Ascending aorta (tissue), 2 donors: ENCODE measurements at places on chromosomes 4 and X.

DNA sequence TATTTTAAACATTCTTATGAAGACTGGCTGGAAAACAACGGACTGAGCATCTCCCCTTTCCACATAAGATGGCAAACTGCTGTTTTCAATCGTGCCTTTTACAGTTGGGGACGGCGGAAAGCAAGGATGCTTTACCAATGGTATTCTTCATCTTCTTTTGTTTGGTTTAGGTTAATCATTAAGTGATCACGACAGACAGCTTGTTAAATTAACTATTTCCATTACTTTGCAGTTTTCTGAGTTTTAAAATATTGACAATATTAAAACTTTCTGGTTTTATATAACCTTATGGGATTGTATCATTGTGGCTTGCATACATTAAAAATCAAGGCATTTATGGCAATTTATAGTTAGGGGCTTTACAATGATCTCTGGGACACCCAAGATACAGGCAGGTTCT lies 3.8 kb downstream of the MBTPS2 start:
- no peak for DNase-seq

GRCh38 chrX:23954396-23954795 lies 46.6 kb downstream of the CXorf58 start:
- no peak for DNase-seq

GRCh38 chr4:105460306-105460705 lies 13.6 kb downstream of the PPA2 start:
- no peak for DNase-seq

DNA sequence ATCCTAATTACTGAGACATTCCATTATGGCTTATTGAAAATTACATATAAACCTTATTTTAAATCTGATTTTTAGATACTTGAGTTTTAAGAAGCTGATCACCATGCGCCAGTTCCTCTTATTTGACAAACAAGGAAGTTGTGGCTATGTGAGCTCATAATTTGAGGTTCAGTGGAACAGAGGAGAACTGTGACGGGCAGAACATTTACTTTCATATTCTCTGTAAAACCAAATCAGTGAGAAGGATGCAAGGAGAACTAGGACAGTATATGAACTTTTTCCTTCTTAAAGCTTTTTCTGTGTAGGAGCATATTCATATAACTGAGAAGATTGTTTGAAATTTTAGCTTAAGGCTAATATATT lies 25.3 kb downstream of the STIM2 start:
- no peak for DNase-seq

DNA sequence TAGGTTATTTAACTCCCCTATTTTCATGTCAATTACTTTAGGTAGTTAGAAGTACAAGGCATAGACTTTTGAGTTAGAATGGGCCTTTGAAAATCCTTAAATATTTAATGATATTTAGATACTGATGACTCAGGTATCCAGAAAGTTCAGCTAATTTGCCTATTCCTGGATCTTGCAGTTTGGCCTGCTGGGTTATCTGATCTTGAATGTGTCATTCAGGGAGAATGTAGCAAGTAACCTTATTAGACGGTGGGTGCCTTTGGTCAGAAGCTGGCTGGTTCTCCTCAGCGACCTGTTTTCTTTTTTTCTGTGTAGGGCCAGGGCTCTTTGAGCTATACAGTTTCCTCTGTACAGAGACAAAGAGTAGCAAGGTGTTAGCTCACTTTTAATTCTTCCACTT lies 42.0 kb downstream of the MTM1 start:
- no peak for DNase-seq

DNA sequence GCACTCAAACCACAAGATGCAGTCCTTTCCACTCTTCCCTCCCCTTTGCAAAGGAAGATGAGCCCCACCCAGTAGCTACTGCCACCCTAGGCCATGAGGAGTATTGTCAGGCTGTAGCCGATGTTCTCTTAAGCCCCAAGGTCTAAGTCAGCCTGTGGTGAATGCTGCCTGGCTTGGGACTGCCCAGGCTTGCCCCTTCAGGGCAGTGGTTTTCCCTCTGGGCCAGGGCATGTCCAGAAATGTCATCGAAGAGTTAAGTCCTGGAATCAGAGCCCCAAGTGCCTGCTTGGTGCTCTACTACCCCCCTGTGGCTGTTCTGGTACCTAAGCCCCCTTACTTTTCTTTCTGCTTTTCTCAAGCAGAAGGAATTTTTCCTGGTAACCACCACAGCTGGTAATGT lies 11.8 kb upstream of the PGK1 start:
- DNase-seq = no peak

DNA sequence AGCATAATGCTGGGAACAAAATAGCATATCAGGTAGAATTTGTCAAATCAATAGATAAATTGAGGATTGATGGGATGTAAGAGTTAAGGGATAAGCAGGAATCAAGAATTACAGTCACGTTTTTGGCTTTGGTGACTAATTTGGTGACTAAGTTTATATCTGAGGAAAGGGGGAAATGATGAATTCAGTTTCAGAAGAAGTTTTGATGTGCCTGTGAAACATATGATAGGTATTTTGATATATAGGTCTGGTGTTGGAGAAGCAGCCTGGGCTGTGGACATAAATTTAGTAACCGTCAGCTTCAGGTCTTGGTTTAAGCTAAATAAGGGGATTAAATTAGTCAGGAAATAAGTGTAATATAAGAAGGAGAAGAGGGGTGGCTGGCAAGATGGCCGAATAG lies 79.0 kb upstream of the EDA2R start:
- no peak for DNase-seq

- DNase-seq = no peak
These were observed 1.0 kb upstream of the PRDX4 start for GRCh38 chrX:23666282-23666681.

DNA sequence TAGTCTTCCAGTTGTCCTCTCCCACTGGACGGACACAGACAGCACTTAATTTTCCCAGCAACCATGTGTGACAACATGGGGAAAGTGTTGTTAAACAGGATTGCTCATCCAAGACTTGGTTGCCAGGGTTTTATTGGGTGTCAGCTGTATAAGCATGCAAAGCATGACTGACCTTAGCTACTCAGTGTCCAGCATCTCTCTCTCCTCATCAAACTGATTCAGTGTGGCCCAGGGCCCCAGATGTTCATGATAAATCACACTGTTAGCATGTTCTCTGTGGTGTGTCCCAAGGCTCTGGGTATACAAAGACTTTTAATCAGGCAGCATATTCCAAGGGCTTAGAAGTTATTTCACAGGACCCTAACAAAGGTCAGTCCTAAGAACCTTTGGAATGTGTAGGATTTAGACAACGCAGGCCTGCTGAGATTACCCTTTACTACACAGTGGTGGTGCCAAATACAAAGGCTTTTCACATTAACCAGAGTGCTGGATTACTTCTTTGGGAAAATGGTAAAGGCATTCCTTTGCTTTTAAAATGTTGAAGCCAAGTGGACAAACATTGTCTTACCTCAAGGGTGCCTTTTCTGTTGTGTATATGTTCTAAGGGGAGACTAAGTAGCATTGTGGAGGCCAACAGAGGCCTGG lies 213.3 kb downstream of the GLUD2 start:
- DNase-seq = no peak

GRCh38 chr4:147532896-147533295 lies 52.0 kb downstream of the EDNRA start:
- DNase-seq = no peak

GRCh38 chrX:134236626-134237614 lies at the start of gene CCDC160:
Gene CCDC160, plus strand, starts transcription at chrX:134237182. Its CDS starts 7,619 bp downstream, at chrX:134244801.
- DNase-seq = no peak

DNA sequence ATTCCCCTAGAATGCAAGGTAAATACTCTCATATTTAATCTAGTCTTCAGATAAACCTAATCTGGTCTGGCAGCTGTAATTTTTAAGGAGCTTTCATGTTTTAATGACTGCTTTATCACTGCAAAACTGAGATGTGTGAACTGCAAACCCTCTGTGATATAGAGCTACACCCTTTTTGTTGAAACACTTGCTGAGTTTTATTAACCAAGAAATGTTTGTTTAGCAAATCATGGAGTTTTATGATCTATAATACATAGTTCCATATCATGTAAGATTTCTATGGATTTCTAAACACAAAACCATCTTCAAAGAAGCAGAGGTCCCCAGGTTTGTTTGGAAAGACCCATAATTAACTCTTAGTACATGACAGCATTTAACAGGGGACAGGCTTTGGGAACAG lies 126.4 kb downstream of the BTC start:
- DNase-seq = no peak

DNA sequence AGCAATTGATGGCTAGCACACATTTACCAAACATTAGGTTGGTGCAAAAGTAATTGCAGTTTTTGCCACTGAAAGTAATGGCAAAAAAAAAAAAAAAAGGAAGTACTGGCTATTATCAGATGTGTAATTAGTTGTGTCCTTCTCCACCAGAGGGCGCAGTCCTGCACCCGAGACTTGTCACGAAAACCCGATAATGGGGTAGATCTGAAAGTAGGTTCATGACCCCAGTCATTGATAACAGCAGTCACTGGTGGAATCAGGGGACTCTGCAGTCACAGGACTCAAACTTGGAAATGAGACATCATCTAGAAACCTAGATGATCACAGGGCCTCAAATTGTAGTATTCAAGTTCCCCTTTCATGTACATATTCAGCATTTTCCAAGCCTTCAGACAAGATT lies 13.1 kb upstream of the ACOT9 start:
- peak; percentile 75 for DNase-seq

GRCh38 chr4:114597410-114598115 lies 1.0 kb upstream of the UGT8 start:
- DNase-seq = no peak

GRCh38 chr4:16608123-16608522 lies 290.3 kb downstream of the LDB2 start:
- DNase-seq = no peak

GRCh38 chr4:77050962-77051361 lies 24.8 kb downstream of the CCNI start:
- DNase-seq = no peak

GRCh38 chrX:103503853-103504207 lies 15.5 kb downstream of the RAB40A start:
- no peak for DNase-seq

DNA sequence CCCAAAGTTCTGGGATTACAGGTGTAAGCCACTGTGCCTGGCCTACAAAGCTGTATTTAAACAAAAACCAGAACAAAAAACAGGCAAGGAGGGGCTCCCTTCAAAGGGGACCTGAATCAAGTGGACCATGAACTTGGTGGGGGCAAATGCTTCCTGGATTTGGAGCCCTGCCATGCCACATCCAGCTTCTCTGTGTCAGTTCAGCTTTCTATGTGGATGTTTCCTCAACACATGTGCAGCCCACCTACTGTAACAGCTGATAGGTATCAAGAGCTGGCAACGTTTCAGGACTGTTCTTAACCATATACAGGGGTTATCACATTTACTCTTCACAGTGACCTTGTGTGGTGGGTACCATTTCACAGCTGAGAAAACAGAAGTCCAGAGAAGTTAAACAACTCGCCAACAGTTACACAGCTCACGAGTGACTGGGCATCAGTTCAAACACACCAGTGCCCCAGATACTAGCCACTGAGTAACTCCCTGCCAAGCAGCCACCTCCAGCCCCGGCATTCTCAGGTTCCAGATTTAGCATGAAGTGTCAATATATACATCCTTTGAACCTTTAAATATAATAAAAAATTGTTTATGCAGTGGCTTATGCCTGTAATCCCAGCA lies 7.5 kb downstream of the GPR143 start:
- no peak for DNase-seq

DNA sequence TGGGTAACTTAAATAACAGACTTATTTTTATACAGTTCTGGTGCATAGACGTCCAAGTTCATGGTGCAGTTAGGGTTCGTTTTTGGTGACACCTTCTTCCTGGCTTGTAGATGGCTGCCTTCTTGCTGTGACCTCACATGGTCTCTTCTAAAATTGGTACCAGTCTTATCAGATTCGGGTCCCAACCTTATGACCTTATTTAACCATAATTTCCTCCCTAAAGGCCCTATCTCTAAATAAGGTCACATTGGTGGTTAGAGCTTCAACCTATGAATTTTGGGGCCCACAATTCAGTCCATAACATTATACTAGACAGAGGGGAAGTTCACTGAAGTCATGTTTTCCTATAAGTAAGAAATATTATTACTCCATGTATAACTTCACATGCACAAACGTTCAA lies 128.0 kb downstream of the CFAP299 start:
- DNase-seq = no peak

DNA sequence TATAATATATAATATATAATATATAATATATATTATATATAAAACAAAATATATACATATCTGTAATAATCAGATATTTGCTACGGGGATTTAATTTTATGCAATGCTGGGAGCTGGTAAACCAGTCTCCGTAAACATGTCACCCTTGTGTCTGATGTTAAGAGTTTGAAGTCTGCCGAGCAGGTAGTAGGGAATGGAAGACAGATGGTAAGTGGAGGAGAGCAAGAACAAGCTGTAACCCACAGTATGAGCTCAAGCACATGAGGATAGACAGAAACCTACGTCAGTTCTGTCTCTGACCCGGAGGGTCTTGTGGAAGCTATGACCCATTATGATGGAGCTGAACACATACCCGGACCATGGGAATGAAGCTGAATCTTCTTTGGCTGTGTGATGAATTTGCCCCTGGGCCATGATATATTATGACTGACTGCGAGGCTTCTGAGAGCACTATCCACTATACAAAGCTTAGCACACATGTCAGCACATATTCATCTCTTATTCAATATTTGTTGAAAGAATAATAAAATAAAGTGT lies 46.2 kb downstream of the TIGD2 start:
- DNase-seq = no peak

DNA sequence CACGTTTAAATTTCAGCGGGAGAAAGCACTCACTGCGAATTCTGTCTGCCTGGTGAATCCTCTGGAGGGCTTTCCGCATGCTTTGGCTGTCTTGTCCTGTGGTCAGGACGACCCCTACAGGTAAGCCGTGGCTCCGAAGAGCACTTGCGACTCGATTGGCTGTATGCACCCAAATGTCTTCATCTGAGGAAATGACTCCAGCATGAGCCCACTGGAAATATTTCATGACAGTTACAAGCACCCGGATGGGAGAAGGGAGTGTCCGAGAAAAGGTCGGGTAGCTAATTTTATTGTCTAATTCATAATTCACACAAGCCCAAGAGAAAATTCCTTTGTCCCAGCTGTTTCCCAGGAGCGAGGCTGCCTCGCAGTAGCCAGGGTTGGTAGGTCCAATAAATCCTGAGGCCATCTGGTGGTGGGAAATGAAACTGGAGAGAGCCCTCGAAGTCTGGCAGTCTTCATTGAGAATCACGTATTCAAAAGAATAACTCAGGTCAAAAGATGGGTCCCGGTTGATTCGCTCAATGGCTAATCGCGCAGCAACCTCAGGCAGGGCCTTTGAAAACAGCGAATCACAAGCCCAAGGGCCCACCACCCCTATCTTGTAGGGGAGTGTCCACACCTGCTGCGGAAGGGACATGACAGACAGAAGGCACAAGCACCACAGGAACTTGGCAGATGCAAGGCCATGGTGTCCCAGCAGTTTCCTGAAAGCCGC lies 6.6 kb downstream of the GUCY2F start:
- DNase-seq = no peak
